ENCODE measurements at places on chromosomes 5 and 9.

GRCh38 chr5:14057289-14057688, 85.9 kb upstream of the TRIO start:
- DNase-seq, result no peak

- no peak for DNase-seq
Measured at GRCh38 chr5:88677943-88678769, 204.8 kb downstream of the MEF2C start.

DNA sequence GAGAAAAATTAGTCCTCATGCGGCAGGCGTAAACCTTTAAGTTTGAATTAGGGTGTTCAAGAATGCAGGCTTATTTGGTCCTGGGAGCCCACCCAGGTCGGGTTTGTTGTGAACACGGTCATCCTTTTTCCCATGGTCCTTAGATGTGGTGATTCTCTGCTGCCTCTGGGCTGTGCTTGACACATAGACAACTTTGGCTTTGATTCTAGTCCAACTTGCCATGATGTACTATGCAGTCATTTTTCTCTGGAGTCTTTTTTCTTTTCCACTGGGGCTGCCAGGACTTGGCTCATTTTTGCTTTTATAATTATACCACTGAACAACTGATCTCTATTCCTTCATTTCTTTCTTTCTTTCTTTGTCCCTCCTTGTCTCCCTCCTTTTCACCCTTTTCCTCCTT, 218.6 kb downstream of the SREK1 start:
- no peak for DNase-seq

- no peak for DNase-seq
Measured at GRCh38 chr9:26112724-26113123, 434.5 kb upstream of the TUSC1 start.

- DNase-seq, result no peak
Measured at GRCh38 chr9:113345190-113345589, 4.2 kb upstream of the BSPRY start.

GRCh38 chr5:120228262-120229031, 235.7 kb upstream of the PRR16 start:
- no peak for DNase-seq

DNA sequence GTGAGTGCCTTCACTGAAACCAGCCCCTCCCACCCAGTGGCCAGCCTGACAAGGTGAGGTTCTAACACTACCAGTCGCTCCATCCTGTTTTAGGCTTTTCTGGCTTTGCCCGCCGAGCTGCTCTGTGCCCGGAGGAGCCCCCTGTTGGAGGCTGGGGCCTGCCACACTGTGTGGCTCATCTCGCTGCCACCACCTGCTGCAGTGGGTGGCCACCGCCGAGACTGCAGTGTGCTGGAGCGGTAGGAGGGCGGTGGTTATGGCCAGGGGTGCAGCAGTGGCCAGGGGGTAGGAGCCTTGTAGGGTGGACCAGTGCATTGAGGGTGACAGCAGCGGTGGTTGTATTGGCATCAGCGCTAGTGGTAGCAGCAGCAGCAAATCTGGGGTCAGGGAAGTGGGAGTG, 74.7 kb upstream of the PCAT7 start:
- no peak for DNase-seq

DNA sequence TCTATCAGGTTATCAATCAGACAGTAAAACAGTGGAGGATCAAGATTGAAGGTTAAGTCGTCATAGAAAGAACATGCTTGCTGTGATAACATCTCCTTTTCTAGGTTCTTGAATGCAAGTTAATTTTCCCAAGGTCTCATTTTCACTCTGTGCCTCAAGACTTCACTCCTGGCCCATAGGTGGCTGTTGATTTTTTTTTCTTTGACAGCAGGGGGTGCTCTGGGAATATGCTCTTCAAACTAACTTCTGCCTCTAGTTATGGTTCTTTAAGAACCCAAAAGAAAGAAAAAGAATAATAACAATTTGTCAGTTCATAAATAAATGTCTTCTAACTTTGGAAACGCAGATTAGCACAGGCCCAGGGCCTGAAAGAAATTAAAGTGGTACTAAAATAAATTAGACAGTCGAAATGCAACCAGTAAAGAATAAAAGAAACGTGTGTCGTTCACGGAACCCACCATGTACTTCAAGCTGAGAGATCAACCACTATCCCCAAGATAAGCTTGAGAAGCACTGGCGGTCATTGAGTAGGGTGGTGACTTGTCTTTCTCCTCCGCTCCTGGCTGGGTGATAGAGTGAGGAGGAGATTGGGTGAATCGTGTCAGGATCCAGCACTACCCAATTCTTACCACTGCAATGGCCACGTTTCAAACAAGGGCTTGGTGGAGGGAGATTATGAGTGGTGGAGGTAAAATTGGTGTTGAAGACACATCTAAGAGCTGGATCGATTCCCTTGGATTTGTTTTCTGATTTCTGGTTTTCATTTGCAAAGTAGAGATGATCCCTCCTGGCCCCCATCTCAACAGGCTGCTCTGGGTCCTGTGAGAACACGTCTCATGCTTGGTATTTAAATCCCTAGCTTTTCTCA, 93.4 kb upstream of the IRX4 start:
- DNase-seq, result no peak

GRCh38 chr5:6914347-6914746, 201.1 kb downstream of the TENT4A start:
- DNase-seq, result no peak

GRCh38 chr9:121673576-121673975, 22.1 kb downstream of the DAB2IP start:
- no peak for DNase-seq

DNA sequence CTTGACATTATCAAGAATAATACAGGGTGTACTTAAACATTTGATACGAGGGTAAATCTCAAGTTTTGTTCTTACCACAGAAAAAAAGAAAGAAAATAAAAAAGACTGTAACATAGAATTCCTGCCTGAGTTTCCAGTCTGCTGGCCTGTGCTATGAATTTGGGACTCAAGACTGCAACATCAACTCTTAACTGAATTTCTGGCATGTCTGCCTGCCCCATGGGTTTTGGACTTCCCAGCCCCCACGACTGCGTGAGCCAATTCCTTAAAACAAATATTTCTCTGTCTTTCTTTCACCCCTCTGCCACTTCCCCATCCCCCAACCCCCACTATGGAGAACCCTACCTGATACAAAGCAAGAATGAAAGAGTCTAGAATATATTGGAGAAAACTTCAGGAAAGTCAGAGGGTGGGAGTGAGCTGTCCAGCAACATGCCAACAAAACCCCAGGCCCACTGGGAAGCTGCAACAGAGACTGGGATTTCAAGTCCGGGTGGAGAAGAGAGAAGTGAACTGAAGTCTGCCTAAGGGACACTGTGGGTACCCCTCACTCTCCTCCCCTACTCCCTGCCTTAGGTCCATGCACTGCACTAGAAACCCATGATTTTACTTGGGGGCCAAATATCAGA, 43.0 kb downstream of the MARCHF3 start:
- DNase-seq, result no peak

DNA sequence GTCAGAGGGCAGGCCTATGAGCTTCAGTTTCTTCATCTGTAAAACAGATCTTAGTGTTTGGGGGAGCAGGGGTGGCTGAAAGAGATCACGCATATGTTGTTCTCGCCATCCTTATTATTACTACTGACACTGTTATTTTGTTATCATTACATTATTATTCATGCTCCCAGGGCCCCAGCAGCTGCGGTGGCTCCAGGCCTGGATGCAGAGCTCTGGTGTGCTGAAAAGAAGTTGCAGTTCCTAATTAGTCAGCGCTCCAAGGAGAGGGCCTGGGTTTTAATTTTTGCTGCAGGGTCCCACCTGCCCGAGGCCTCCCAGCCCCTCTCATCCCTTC, 19.5 kb downstream of the CXXC5 start:
- DNase-seq, result peak; percentile 84

DNA sequence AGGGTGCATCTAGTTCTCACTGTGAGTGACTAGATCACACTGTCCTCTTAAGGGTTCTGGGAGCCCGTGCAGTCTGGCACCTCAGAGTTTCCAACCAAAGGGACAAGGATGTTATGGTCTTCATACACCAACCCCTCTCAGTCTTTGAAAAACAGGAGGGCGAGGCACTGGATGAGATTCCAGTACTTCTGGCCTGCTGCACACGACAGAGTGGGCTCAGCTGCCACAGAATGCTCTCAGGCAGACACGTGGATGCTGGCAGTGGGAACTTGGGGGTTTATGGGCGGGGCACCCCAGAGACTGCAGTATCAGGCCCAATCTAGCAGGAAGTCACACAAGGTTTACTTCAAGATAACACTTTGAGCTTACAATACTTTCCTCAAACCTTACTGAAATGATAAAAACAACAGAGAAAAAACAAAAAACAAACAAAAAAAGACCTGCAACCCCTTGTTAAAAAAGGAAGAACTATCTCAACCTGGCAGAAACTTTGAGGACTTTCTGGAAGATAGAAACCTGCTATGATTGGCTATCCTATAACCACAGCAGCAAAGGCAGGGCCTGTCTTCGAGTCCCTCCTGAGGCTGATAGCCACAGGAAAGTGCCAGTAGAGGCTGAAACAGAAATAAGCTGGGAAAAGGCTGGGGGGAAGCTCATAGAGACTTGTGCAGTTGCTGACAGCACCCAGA, 28.3 kb upstream of the TGFBR1 start:
- DNase-seq, result no peak

GRCh38 chr9:130634191-130634768, 30.1 kb upstream of the PRDM12 start:
- DNase-seq, result no peak

GRCh38 chr9:73549991-73550390, 398.3 kb downstream of the ANXA1 start:
- no peak for DNase-seq

DNA sequence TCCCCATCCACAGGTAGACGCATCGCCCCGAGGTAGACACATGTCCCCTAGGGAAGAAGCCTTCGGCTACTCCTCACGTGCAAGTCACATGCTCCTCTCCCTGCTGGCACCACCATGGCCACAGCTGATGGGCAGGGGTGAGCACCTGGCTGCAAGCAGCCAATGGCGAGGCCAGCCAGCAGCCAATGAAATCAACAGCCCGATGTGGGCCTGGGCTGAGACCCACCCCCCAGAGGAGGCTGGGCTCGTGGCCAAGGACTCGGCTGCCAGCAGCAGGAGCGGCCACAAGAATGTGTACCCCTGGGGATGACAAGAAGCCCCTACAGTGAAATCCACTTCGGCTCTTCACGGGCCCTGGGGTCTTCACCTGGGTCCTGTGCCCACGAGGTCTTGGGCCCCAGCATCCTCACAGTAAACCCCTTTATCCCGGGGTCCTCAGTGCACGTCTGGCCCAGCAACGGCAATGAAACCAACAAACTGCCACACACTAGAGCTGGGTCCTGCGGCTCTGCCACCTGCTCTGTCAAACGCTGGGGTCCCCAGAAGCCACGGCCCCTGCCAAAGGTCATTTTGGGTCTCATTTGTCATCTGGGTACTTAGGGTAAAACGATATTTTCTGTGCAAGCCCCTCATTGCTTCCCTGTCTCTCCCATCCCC, 22.1 kb upstream of the PTGES start:
- no peak for DNase-seq

- no peak for DNase-seq
Measured at GRCh38 chr5:62283005-62283404, 23.0 kb upstream of the KIF2A start.

- DNase-seq, result peak; percentile 51
Measured at GRCh38 chr5:143355710-143356109, 47.8 kb downstream of the NR3C1 start.

GRCh38 chr9:88993871-88994460, 2.7 kb downstream of the S1PR3 start:
- DNase-seq, result no peak

DNA sequence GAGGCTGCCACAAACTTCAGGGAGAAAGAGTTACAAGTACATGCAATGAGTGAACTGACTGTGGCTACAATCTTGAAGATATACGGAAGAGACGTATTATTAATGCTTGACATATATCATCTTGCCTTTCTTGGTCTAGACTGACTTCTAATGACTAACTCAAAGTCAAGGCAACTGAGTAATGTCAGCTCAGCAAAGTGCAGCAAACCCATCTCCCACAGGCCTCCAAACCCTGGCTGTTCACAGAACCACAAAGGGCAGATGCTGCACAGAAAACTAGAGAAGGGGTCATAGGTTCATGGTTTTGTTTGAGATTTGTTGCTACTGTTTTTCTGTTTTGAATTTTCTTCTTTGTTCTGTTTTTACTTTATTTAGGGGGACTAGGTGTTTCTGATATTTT, 21.0 kb downstream of the IL7R start:
- DNase-seq, result no peak

DNA sequence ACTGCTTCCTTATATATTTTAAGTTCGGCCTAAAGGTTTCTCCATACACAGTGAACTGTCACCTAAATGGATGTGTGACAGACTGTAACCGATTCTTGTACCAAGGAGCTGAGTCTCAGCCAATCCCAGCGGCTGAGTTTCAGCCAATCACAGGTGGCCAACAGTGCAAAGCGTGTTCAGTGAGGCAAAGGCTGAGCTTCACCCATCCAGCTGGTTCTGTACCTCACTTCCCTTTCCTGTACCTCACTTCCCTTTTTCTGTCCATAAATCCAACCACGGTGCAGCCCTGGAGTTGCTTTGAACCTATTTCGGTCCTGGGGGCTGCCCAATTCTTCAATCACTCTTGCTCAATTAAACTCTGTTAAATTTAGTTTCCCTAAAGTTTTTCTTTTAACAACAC, 15.7 kb upstream of the TBC1D9B start:
- no peak for DNase-seq

DNA sequence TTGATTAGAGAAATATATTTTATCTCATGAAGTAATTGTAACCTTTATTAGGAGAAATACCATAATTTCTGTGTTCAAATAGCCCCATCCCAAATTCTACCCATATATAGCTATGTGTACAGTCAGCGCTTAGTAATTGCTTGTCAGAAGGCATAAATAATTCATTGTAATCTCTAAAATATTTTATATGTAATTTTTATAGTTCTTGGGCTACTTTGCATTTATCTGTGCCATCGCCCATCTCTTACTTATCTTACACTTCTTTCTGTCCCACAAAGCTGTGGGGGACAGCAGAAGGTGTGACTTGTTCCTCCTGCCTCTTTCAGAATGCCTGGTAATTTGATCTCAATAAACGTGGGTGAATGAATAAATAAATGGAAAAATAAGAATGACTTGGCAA, 5.5 kb downstream of the ADAMTSL1 start:
- DNase-seq, result no peak

- DNase-seq, result no peak
Measured at GRCh38 chr5:35904443-35905132, 33.8 kb downstream of the CAPSL start.

DNA sequence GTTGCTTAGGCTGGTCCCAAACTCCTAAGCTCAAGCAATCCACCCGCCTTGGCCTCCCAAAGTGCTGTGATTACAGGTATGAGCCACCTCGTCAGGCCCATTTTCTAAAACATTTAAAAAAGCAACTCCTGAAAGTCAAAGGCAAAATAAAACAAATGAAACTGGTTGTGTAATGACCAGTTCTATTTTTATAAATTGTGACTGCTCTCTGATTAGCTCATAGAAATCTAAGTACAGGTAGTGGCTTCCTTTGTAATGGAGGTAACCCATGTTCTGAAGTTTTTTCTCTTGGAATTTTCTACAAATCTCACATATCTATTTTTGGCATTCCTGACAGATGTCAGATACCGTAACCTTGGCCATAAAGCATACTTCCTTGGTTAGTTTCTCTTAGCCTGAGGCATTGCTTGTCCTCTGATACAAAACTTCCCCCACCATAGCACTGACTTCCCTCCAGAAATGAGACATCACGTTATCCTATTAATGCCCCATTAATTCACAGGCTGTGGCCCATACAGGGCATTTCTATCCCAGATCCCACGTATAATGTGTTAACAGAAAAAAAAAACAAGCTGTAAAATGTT, 14.1 kb upstream of the AK3 start:
- no peak for DNase-seq
